ENCODE measurements at places on chromosomes 13 and 19. TPM values are rescaled to one million over a fixed set of nuclear protein-coding genes. Genes with fewer than 3 reads are reported as not detected.

DNA sequence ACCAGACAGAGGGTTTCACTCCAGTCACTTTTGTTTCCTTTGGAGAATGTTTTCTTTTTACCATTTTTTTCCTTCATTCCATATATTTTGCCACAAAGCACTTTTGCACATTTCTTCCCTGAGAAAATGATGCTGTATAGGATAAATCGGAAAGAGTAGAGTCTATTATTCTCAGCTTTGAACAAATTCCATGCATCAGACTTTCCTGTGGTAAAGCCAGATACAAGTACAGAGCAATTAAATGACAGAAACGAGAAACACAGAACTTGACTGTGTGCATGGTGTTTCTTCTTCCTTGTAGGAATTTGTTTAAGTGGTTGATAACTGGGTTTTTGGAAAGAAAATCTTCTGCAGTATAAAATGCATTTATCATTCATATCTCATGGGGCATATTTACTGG lies 107.4 kb upstream of the CSNK1A1L start:
- no peak for DNase-seq

GRCh38 chr13:45068036-45069001 lies 52.0 kb upstream of the GTF2F2 start:
- no peak for DNase-seq

DNA sequence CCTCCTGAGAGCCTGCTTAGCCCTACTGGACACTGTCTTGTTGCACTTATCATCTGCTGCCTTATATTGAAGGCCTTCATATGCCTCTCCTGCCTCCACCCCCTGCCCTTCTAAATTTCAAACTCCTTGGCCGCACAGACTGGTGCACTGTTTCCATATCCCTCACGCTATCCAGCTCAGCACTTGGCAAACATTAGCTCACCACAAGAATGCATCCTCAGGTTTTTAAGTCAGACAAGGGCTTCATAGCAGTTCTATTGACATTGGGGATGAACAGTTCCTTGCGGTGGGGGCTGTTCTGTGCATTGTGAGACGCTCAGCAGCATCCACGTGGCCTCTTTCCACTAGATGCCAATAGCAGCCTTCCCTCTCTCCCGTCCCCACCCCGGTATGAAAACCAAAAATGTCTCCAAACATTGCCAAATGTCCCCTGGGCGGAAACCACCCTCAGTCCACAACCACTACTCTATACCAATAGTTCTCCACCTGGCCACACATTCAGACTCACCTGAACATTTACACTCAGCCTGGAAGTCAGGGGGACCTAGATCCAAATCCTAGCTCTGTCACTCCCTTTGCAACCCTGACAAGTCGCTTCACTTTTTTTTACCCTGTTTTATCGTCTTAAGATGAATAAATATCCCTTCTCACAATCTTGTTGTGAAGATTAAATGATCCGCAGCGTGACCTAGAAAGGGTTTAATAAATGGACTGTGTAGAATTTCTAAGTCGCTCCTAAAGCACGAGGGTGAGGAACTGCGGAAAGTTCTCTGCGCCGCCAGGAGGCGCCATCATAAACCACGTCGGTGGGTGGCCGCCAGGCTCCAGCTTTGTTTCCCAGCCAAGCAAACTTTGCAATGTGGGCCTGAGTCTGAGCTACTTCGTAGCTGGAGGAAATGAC lies 3.6 kb upstream of the CEACAM3 start:
- no peak for DNase-seq

DNA sequence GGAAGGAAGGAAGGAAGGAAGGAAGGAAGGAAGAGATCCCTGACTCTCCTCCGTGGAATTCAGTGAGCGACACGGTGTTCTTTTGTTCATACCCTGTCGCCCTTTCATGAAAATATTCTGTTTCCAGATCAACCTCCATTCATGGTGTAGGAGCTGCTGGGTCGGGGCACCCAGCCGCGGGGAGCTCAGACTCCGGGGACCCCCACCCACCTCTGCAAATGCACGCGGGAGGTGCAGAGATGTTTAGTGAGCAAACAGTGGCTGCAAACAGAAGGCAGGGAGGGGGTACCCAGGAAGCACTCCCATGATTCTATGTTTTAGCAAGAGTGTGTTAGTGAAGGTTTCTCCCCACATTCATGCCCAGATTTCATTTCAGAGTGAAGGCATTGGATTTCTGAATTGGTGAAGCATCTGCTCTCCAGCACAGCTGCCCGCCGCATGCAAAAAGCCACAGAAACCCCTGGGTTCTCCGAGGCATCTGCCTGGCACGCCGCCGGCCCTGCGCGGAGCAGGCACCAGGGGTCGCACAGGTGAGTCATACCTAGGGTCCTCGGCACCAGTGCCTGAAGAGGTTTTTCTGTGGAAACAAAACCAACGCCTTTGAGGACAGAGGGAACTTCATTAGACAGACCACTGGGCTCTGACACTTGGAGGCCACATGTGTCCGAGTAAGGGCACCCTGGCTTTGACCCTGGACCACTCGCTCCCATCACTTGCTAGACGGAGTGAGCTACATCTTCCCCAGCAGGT lies 80.6 kb downstream of the ZNF557 start:
- DNase-seq = no peak

Gene LYL1
- 11.5 TPM for total RNA-seq

Gene AP1M2
- 3.2 TPM for total RNA-seq

Gene VSTM1
- not detected for total RNA-seq

Gene DNAAF3
- 0.48 TPM for total RNA-seq

Data from mesenteric fat pad (tissue), 1 donor.